ENCODE measurements at places on chromosomes 5 and 9.

DNA sequence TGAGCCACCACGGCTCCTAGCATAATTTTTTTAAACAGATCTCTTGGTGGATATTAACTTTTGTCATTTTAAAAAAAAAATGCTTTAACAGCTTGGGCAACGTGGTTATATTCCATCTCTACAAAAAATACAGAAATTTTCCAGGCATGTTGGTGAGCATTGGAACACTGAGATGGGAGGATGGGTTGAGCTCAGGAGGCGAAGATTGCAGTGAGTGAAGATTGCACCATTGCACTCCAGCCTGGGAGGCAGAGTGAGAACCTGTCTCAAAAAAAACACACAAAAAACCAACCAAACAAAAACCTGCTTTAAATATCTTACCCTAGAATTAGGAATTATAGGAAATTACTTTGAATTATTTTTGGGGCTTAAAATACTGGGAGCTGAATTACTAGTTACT lies 55.2 kb downstream of the NSD1 start:
- DNase-seq = no peak

- no peak for DNase-seq
Measured at GRCh38 chr5:76204713-76205112, 121.5 kb downstream of the SV2C start.

- no peak for DNase-seq
Measured at GRCh38 chr5:73668486-73669111, 42.6 kb downstream of the ARHGEF28 start.

GRCh38 chr5:18607570-18607969 lies 973.3 kb downstream of the TAF11L14 start:
- DNase-seq = no peak

All from activated T-helper 1 cell treated with Interleukin-2 at 50 U/mL for 16 hours (primary cell).